ENCODE measurements at places on chromosomes 3 and 15.

DNA sequence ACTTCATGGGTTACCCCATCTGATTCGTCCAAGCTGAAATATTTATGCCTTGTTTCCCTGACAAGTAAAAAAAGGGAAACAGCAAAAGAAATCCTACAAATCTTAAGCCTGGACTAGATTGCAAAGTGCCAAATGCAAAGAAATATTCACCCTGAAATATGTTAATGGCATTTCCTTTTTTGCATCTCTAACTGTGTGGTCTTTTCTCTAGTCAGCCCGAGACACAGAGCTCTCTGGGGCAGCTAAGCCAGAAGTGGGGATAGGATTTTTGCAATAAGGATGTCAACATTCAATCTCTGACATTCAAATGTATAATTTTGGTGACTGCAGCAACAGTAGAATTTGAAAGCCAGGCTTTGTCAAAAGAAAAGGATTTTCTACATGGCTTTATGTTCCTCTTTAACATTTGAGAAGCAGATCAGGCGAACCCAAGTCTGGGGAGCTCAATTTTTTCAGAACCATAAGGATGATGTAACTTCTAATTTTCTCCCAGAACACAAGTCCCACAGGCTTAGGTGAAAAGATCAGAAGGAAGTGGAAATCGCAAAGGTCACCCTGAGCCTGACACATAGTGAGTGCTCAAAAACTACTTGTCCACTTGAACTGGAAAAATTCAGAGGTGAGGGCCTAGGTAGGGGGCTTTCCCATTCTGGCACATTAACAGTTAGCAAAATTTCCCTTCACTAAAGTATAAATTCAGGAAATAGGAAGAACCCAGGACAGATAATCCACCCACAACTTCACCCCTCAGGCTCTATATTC is 28.2 kb upstream of the KCNMB3 start:
- no peak for DNase-seq

GRCh38 chr3:112090887-112091586 is 4.8 kb downstream of the C3orf52 start:
- DNase-seq, result no peak

- no peak for DNase-seq
These were observed 37.3 kb upstream of the FXR1 start for GRCh38 chr3:180875124-180875698.

DNA sequence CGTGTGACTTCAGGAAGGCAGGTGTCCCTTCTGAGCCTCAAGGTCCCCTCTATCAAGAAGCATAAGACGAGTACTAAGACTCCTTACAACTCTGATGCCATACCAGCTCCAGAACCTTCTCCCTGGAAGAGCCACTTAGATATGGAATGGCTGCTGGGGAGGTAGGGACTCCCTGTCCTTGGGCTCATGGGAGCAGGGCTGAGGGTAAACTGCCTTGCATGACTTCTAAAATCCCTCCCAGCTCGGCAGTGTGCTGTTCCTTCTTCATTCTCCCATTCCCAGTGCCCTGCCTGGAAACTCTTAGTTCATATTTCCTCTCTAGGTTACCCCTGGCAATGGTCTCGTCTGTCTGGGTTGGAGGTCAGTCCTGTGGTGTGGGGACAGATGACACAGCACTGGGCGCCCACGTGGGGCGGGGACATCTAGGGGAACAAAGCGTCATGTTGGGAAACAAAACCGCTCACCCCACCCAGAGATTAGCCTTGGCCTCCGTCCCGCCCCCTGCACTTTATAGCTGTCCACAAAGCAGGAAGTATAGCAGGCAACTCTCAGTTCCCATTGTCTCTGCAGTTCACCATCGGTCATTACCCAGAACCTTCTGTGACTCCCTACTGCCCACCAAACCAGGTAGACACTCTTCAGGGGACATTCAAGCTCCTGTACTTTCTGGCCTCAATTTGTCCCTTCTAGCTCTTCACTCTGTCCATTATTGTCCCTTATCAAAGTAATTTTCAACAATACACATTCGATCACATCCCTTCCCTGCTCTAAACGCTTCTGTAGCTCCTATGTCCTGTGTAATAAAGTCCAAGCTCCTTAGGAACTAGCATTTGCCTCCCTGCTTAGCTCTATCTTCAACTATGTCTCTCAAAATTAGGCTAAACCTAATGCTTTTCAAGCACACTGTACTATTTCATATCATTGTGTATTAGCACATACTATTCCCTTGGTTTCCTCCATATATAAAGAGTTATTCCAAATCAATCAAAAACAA is 73.8 kb downstream of the IQSEC1 start:
- DNase-seq, result no peak

Data from activated CD8-positive, alpha-beta memory T cell treated with anti-CD3 and anti-CD28 coated beads for 1 hour (primary cell).